Ovary (tissue), 10 donors: ENCODE measurements at places on chromosomes 11 and 22. TPM values are rescaled to one million over a fixed set of nuclear protein-coding genes. Genes with fewer than 3 reads are reported as not detected.
A peak's percentile ranks its signal among the peaks of the same experiment; 100 is the strongest.

The SLCO2B1 gene
- 17.6 TPM for polyA plus RNA-seq

- no peak for DNase-seq
Observed at GRCh38 chr11:72779495-72780128, 14.2 kb downstream of the STARD10 start.

GRCh38 chr11:34756591-34756990, 135.7 kb downstream of the EHF start:
- no peak for DNase-seq

GRCh38 chr11:65646958-65647701, 9.2 kb downstream of the SIPA1 start:
- DNase-seq: peak; percentile 85

- no peak for DNase-seq
Observed at GRCh38 chr22:37406441-37407235, 20.6 kb downstream of the ELFN2 start.

- DNase-seq: no peak
Observed at GRCh38 chr11:112179601-112180000, 4.3 kb downstream of the BCO2 start.
